ENCODE measurements at places on chromosomes 2 and 18. TPM values are rescaled to one million over a fixed set of nuclear protein-coding genes. Genes with fewer than 3 reads are reported as not detected.

Gene ABCA12
- not detected for total RNA-seq

DNA sequence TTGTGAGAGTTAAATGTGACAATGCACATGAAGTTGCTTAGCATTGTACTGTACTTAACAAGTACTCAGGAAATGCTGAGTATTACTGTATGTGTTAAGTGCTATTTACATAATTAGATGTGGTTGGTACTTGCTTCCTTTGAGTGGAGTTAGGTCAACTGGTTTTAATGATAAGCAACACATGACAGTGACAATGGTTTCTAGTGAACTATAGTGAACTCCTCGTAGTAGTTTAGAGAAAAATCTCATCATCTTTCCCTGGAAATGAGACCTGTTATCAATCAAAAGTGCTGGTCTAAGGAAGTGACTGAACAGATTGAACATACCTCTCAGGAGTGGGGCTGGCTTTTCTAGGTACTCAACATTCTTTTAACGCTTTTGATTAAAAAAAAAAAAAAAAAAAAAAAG, 29.2 kb upstream of the ZDBF2 start:
- DNase-seq: no peak

- DNase-seq: no peak
These were observed 170.5 kb upstream of the KCNJ3 start for GRCh38 chr2:154527962-154528361.

Gene PAX3
- total RNA-seq: 14.6 TPM

- DNase-seq: peak; percentile 50
These were observed 14.5 kb downstream of the IL1R2 start for GRCh38 chr2:102005989-102006885.

- no peak for DNase-seq
These were observed 71.8 kb downstream of the NUP35 start for GRCh38 chr2:183195998-183196409.

- DNase-seq: no peak
These were observed 144.2 kb upstream of the CYP1B1 start for GRCh38 chr2:38220164-38220563.

Gene RAX
- not detected for total RNA-seq

DNA sequence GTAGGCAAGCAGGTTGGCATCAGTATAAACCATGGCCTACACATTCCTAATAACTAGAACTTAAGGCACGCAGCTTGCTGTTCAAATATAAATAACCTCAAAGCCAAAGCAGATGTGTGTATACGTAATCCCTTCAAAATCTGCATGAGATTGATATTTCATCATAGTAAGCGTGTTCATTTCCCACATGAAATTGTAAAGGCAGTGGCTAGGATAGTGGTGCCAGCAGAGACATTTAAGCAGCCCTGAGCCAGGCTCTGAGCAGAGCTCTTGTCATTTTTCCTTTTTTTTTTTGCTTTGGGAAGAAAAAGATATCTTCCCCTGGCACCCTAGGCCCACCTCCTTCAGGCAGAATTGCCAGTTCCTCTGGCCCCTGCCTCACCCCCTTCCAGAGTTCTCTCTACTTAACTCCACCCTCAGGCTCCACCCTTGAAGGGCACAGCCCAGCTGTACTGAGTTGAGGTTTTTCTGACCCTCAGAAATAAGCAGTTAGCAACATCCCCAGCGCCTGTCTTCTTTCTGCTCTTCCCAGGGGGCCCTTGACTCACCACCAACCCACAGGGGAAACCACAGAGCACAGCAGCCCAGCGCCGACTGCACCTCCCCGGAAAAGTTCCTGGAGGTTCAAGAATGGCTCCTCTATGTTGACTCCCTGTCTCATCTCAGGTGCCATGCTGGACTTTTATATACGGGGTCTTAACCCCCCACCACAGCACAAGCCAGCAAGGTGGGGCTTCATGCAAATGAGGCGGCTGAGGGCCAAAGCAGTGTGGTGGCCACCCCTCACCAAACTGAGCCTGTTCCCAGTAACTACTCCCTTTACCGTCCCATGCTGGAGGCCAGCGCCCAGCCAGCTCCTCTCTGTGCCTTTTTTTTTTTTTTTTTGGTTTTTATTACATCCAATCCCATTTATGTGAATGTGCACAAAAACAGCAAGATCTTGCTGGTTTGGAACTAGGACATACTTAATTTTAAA, 84.7 kb downstream of the EHD3 start:
- DNase-seq: peak; percentile 90

- no peak for DNase-seq
These were observed 55.9 kb upstream of the NARS1 start for GRCh38 chr18:57677262-57678211.

Gene ANO7
- total RNA-seq: 0.62 TPM

- no peak for DNase-seq
These were observed 30.8 kb downstream of the DDX18 start for GRCh38 chr2:117845304-117845703.

GRCh38 chr2:197599285-197599965, 76.0 kb downstream of the RFTN2 start:
- DNase-seq: peak; percentile 47

DNA sequence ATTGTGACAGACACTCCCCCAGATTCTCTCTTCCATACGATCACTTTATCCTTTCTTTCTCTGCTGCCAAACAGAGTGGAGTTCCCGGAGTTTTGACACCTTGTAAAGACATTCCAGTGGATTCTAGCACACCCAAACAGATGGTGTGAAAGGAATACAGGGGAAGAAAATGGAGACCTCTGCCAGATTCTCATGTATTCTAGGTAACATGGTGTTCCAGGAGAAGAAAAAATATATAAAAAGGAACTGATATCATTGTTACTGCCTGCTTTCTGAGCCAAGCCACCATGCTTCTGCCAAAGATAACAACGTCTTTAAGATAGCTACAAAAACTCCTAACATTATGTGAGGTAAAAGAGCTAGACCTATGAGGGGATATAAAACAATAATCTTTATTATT, 136.5 kb downstream of the TXNL1 start:
- DNase-seq: no peak

Gene RFX8
- not detected for total RNA-seq

DNA sequence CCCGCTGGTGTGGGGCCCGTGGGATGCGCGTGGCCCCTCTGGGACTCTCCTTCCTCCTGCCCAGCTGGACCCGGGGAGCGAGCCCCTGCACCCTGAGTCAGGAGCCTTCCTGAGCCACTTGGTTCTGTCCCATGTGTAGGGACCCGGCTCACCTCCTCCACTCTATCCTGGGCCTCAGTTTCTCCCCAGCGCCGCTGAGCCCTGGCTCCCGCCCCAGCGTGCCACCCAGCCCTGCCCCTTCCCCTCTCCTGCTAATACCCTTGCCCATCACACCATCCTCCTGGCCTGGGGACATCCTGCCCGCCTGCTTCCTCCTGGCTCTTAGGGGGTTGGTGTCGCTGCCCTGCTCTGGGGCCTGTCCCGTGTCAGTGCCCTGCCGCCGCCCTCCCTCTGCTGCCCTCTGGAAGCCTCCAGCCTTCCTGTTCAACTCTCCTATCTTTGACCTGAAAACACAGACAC, 24.8 kb downstream of the GPC1 start:
- no peak for DNase-seq

- DNase-seq: no peak
These were observed 137.4 kb upstream of the FBXO11 start for GRCh38 chr2:48043746-48044145.

- no peak for DNase-seq
These were observed 107.0 kb upstream of the RAB6C start for GRCh38 chr2:129872446-129872845.

DNA sequence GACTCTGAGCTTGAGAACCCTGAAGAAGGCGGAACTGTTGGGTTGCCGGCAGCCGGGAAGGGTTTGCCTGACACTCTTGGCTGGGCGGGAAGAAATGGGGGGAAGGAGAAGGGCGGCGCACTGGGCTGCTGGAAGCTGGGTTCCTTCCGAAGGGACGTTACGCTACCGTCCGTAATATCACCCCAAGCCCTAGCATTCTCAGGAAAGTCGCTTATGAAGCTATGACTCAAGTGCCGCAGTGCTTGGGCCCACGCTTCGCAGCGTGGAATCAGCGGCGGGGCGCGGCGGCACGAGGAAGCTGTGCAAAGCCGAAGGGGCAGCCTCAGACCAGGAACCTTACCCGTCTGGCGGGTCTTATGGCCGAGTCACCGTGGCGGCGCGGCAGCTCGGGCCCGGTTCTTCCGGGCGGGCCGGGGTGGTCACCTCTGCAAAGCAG, 50.2 kb upstream of the SIGLEC15 start:
- DNase-seq: peak; percentile 51

- DNase-seq: no peak
These were observed 29.7 kb upstream of the TXNDC2 start for GRCh38 chr18:9856092-9856491.

GRCh38 chr18:58514773-58515172, 114.1 kb downstream of the ALPK2 start:
- no peak for DNase-seq

GRCh38 chr2:15548974-15549373, 12.2 kb downstream of the NBAS start:
- DNase-seq: no peak

DNA sequence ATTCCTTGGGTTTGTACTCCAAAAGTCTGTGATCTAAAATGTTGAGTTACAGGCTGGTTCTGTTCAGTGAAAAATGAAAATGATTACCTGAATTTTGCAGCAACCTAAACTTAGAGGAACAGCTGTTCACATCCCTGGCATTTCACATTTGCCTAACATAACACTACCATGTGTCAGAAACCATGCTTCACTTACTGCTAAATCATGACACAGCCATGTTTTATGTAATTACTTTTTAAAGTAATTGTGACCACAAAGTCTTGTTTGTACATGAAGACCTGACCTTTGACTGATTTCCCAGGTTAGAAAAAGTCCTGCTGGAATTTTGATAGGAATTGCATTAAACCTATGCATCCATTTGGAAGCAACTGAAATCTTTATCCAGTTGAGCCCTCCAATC, 79.1 kb downstream of the FAM168B start:
- no peak for DNase-seq

DNA sequence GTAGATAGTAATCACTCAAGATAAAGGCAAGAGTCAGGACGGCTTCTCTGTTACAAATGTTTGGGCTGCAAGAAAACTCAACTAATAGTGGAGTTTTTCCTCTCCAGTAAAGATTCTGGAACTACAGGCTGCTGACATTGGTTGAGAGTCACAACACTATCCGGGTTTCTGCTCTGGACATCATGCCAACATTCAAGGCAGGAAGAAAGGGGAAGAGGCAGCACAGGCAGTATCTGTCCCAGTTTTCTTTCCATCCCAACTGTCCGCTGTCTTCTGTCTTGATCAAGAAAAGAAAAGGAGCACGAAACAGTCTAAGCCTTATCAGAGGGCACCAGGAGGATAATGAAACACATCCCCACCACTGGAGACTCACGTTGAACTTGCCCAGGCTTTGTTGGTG, 132.1 kb downstream of the MAIP1 start:
- DNase-seq: no peak

DNA sequence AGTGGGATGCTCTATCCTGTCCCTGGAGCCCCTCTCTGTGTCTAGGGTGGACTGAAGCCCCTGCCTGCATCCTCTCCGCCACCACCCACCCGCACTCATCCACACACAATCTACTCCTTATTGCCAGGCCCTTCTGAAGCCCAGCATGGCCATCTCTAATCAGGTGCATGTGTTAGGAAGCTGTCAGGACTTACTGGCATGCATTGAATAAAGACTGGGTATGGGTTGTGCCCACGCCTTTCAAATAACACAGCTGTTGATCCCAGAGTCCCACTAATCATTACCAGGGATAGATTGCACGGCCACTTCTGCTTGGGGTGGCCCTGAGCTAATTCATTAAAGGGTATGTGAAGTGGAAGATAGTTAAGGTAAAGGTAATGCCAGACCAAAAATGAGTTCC, 88.4 kb downstream of the CABLES1 start:
- no peak for DNase-seq

- peak; percentile 78 for DNase-seq
These were observed 7.3 kb upstream of the SLC3A1 start for GRCh38 chr2:44267796-44268648.

Gene CRACDL
- total RNA-seq: not detected

GRCh38 chr2:159939946-159940345, 122.5 kb downstream of the PLA2R1 start:
- peak; percentile 36 for DNase-seq

- peak; percentile 68 for DNase-seq
These were observed 54.9 kb upstream of the CAPN13 start for GRCh38 chr2:30862054-30862651.

Gene UGT1A7
- total RNA-seq: not detected

- DNase-seq: no peak
These were observed 14.1 kb downstream of the MRO start for GRCh38 chr18:50805732-50806131.

- no peak for DNase-seq
These were observed 35.6 kb upstream of the LPIN1 start for GRCh38 chr2:11710632-11711353.

Gene OBSL1
- 44.2 TPM for total RNA-seq

Gene CTIF
- total RNA-seq: 19.7 TPM

Gene IL1R1
- total RNA-seq: 7.9 TPM

DNA sequence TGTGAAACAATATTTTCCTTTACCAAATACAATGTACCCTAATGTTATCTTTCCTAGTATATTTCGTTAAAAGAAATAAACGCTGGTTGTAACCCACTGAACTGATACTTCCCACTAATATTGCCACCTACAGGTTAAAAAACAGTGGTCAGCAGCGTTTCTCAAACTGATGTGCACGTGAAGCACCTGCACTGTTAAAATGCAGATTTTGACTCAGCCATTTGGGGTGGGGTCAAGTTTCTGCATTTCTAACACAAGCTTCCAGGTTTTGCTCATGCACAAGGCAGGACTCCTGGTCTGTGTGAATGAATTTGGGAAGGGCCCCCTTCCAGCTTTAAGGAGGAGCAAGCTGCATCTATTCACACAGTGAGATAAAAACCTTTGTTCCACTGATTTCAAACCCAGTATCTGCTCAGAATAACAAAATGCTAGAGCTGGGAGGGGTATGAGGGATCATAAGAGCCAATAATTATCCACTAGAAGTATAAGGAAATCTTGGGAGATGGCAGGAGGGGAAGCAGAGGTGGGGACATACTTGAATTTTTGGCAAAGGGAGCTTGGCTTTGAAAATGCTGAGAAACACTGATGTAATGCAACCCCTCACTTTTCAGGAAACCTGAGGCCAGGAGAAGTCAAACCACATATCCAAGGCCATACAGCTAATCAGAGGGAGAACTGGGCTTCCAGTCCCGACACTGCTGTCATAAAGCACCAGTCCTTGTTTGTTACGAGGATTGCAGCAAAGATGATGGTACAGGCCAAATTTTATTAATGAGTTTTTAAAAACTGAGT, 116.2 kb downstream of the RBMS1 start:
- no peak for DNase-seq

Gene CNGA3
- total RNA-seq: not detected

- no peak for DNase-seq
These were observed 83.2 kb upstream of the EPHA4 start for GRCh38 chr2:221655300-221655699.

DNA sequence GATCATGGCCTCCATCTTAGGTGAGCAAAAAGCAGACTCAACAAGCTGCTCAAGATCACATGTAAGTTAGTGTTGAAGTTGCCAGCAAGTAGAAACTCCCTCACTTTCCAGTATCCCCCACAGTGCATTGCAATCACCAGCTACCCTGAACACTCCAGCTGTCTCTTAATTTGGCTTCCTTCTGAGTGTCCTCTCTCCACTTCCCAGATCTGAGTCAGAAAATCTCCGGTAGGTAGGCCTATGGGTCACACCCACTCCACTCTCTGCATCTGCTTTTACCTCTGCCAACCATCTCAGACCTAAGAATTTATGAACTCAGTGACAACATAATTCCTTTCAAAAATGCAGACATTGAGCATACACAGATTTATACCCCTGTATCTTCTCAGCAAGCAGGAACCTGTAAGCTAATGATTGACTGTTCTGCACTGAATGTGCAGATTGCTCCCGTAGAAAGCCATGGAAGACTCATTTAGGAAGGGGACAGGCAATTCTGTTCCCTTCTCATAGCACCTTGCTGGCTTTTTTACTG, 656.9 kb downstream of the EPHA4 start:
- no peak for DNase-seq

Gene GALR1
- total RNA-seq: not detected

Gene RBM45
- 10.0 TPM for total RNA-seq

Data from M059J (cell line).